HTR-8/SVneo (cell line): ENCODE measurements at places on chromosomes 12 and 14.

DNA sequence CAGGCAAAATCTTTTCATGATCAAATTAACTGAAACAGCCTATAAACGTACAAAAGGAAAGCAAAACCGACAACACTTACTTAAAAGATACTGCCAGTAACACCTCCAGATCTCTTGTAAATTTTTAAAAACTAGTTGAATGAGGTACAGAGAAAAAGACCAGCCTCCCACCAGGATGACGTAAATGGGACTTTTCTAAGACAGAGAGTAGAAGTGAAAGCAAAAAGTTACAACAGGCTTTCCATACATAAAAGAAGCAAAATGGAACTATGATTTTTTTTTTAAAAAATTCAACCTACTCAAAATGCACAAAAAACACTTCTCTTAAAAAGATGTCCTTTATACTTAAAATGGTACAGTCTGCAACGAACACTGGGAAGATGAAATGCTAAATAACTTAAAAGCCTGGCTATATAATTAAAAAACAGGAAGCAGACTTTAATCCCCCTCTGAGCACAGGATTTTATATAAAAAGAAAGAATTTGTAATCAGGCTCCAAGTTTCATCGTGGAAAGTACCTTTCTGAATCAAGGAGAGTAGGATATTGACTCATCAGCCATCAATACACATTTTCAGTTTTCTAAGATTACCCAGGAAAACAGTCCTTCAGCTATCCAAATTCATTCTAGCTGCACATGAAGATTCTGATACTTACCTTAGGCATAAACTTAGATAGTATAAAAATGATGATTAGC is 14.2 kb upstream of the MYO1A start:
- no peak for DNase-seq

DNA sequence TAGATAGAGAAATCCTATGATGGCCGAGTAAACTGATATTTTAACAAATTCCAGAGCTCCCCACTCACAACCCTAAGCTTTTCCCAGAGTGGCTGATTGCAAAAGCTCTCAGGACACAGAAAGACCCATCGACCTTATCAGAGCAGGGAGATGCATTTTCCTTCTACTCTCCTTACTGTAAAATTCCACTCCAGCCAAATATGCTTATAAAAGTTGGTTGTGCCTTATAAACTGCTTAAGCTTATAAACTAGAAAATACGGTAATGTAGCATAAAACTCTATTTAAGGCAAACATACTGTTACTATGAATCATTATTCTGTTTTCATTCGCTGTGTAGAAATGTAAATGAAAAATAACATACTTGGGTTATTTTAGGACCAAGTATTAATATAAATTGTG is 41.6 kb upstream of the TRHDE start:
- no peak for DNase-seq

- DNase-seq, result no peak
Observed at GRCh38 chr12:70309348-70309747, 56.7 kb upstream of the KCNMB4 start.

- DNase-seq, result no peak
Observed at GRCh38 chr12:11895421-11896078, 175.2 kb upstream of the BCL2L14 start.

DNA sequence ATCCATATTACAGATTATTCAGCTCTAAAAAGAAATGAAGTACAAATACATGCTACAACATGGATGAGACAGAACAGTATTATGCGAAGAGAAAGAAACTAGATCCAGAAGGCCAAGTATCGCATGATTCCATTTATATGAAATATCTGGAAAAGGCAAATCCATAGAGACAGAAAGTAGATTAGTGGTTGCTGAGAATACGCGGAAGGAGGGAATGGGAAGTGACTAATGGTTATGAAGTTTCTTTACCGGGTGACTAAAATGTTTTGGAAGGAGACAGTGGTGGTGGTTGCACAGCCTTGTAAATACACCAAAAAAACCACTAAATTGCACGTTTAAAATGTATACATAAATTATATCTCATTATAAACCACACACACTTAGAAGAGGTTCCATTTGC is 12.5 kb downstream of the PRDM4 start:
- no peak for DNase-seq

DNA sequence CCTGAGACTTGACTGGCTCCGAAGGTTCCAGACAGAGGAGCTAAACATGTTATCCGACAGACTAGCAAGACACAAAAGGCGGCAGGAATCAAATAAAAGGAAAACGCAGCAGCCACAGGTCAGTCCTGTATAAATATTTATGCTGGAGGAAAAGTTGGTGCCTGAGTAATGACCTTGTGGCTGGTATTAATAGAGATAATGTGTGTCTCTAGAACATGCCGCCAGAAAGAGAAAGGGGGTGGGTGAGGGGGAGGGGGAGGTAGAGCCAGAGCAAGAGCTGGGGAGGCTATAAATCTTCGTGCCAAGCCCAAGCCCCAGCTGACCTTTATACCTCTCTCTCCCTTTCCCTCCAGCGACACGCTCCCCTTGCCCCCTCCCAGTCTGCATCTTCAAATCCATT is 590.4 kb downstream of the MED13L start:
- DNase-seq, result no peak

- no peak for DNase-seq
Observed at GRCh38 chr12:67039995-67040860, 228.9 kb upstream of the CAND1 start.

- no peak for DNase-seq
Observed at GRCh38 chr12:24519759-24520158, 429.1 kb downstream of the BCAT1 start.

DNA sequence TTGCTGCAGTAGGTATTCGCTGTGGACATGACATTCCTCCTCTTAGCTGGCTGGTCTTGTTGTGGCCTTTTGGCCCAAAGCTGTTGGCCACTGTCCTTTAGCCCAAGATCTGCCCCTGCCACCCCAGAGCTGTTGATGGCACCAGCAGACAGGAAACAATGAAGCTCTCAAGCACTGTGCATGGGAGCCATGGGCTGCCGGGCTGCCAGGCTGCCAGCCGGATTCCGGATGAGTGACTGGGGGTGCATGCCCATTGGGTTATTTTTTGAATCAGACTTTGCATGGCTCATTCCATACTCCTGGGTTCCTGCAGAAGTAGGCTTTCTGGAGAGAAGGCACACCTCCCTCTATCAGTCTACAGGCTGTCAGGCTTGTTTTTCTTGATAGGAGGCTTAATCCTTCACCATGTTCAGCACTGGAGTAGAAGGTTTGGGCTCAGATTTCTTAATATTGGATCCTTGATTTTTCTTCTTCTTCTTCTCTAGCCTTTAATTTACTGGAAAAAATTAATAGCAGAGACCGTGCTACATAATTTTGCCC is 32.4 kb downstream of the MAX start:
- DNase-seq, result no peak

DNA sequence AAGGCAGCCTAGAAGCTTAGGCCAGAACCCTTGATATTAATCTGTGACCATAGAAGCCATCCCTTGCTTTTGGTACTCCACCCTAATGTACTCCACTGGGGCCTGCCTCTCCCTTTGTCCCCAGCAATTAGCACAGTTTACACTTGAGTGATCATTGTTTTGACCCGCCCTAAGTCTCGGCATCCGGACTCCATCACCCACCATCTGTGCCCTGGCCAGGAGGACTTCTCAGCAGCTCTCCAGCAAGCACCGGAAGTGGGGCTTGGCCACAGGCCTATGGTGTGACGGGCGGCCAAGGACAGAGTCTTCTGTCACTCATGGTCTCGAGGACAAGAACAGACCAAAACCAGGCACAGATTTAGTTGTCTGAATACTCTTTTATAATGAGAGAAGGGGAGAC is 126.5 kb upstream of the NTF3 start:
- DNase-seq, result no peak

DNA sequence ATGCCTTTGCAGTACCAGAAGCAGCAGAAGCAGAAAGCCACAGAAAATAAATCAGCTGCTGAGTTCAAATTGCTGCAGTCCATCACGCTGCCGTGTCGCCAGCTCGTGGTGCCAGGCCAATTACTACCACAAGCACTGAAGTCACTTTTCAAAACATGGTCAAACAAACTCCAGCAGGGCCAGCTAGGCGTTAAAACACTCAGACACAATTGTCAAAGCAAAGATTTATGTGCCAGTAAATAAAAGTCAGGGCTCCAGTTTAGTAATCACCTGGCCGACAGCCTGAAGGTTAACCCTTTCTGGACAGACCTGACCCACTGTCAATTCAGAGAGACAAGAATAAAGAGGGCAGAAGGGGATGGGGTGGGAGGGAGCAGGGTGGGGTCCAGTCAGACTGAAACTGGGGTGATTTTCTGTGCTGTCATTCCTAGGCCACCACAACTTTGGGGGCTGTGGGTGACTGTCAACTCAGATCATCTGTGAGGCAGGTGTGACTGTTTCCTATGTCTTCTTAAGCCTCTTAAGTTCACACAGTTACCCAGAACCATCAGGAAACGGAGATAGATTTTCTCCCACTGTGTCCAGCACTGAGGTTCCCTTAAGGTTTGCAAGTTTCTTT is 109.8 kb upstream of the FUT8 start:
- DNase-seq, result no peak

DNA sequence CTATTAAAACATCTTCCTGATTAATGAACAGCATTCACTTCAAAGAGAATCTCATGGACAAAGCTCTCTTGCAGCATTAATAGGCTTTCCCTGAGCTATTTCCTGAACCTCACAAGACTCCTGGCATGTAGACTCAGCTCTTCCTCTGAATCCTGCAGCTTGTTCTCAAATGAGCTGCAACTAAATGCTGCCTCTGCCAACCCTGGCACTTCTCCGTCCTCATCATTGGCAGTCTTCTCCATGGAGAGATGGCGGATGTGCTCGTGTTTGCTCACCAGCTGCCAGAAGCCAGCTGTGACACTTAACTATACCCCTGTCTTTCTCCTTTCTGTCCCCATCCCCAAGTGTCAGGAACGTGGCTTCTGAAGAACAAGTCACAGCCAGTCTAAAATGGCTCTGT is 232.1 kb downstream of the FOXN3 start:
- no peak for DNase-seq

DNA sequence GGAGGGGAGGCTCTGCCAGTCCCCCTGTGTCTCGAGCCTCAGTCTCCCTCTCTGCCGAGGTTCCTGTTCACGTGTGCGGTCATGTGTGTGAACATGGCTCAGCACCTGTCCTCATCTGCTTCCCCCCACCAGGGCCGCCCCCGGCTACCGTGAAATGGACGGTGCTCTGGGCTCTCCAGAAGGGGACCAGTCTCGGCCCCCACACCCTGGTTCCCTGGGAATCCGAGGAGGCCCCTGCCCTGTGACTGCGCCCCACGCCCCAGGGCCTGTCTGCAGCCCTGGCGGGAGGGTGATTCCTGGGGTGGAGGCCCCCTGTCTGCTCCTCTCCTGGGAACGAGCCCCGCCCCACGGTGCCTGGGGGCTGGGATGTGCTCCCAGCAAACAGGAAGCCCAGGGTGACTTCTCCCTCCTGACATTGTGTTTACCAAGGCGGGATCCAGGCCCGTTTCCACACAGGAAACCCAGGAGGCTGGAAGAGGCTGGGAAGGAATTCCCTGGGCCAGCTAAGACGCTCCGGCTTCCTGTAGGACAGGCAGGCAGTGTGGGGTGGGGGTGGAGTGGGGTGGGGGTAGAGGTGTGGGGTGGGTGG is 46.6 kb downstream of the KIF26A start:
- DNase-seq, result peak; percentile 52

- DNase-seq, result no peak
Observed at GRCh38 chr12:132206046-132206434, 61.8 kb downstream of the NOC4L start.

GRCh38 chr12:12376646-12377448 is 20.0 kb downstream of the BORCS5 start:
- peak; percentile 67 for DNase-seq

DNA sequence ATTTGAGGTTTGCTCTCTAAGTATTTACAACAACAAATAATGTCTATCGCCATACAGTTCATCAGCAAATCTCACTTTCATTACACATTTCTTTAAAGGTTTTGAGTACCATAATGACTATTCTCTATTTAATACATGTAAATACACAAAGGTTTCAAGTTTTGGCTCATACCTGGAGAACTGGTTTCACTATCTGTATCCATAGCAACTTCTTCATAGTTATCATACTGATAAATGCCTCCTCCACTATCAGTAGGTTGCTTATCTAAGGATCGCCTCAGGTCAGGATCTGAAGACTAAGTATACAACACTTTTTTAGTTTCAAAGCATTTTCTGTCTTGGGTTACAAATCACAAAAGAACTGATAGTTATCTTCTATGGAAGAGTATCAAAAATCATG is 21.4 kb downstream of the ZFC3H1 start:
- no peak for DNase-seq
